ENCODE measurements at places on chromosomes 1 and 21.
A peak's percentile ranks its signal among the peaks of the same experiment; 100 is the strongest.

- DNase-seq = no peak
Observed at GRCh38 chr1:229538945-229539344, 19.6 kb downstream of the ABCB10 start.

GRCh38 chr1:5939271-5940170 lies 52.7 kb downstream of the NPHP4 start:
- DNase-seq = no peak

DNA sequence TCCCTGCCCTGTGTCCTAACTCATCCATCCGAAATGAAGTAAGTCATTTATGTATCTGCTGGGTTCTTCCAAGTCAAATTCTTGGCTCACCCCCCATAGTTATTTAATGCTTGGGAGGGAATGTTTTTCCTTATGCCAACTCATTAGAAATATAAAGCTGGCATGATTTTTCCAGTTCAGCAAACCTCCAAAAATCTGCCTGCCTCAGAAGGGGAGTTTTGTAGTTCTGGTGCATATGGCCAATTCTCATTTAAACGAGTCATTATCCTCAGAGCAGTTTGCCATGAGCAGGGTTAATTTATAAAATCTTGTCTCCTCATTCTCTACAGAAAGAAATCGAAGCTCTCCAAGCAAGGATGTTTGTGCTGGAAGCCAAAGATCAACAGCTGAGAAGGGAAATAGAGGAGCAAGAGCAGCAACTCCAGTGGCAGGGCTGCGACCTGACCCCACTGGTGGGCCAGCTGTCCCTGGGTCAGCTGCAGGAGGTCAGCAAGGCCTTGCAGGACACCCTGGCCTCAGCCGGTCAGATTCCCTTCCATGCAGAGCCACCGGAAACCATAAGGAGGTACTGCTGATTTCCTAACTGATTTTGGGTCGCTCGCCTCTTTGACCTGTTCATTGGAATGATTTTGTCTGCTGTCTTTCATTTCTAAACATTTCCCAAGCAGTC lies 144.1 kb downstream of the DISC1 start:
- no peak for DNase-seq

- no peak for DNase-seq
Observed at GRCh38 chr1:6770751-6771440, 14.4 kb upstream of the CAMTA1 start.

DNA sequence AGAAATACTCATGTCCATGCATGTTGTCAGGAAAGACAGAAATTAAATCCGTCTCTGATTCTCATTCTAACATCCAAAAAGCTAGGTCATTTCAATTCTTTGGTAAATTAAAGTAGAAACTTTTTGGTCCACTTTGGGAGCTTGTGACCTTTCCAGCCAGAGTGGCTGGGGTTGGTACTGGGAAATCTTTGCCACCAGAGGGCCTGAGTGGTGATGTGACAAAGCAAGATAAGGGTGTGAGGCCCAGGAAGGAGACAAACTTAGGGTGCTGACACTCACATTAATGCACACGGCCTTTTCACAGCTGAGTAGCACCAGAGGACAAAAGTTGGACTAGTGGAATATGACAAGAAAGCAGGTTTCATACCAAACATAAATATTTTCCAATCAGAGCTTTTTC lies 144.3 kb downstream of the DNM3 start:
- DNase-seq = no peak

- DNase-seq = no peak
Observed at GRCh38 chr1:183638649-183639387, 3.2 kb upstream of the ARPC5 start.

DNA sequence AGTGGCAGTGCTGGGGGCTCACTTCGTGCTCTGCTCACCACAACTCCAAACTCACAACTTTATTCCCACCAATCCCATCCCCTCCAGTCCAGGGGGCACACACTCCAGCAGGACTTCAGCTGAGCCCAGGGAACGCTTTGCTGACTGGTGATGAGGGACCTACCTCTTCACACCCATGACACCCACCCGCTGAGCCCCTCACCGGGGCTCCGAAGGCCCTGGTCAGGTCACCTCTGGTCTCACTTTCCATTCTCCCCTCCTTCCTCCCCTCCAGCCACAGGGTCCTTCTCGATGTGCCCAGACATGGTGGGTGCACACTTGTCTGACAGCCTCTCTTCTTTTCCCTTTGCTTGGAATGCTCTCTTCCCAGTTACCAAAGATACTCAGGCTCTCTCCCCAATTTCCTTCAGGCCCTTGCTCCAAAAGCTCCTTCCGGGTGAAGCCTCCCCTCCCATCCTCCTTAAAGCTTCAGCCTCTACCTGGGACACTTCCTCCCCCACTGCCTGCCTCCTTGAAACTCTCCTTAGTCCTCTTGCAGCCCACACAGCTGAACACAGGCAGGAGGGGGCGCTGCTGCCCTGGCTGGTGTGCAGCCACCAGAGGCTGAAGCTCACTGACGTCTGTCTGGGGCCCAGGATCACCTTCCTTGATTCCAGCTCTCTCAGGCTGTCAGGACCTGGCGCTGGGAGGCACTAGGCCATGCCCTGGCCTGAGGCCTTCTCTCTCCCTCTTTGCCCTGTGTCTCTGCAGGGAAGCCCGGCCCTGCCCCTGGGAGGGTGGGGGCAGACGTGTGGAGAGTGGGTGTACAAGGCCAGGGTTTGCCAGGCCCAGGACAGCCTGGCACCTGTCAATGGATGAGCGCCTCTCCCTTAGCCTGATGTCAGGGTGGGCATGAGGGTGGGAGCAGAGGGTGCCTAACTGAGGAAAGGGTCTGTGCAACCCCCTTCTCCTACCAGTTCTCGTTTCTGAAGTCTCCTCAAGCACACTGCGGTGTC lies 1.6 kb downstream of the KCNE1 start:
- DNase-seq = peak; percentile 91

GRCh38 chr1:46682064-46682463 lies 10.4 kb downstream of the TEX38 start:
- DNase-seq = no peak

GRCh38 chr1:162632217-162632666 lies at the start of gene DDR2:
DDR2 (plus strand) TSS chr1:162632464; CDS start chr1:162719064, 86,600 bp downstream.
- peak; percentile 85 for DNase-seq

GRCh38 chr1:108502624-108503023 lies 52.5 kb downstream of the NBPF6 start:
- DNase-seq = no peak

- DNase-seq = no peak
Observed at GRCh38 chr1:111602974-111603373, 16.6 kb upstream of the RAP1A start.

GRCh38 chr1:150072959-150073358 lies 5.4 kb downstream of the VPS45 start:
- DNase-seq = no peak

GRCh38 chr1:213003256-213003655 lies 12.4 kb downstream of the ANGEL2 start:
- no peak for DNase-seq

- peak; percentile 88 for DNase-seq
Observed at GRCh38 chr1:23838401-23838866, 13.2 kb upstream of the HMGCL start.

DNA sequence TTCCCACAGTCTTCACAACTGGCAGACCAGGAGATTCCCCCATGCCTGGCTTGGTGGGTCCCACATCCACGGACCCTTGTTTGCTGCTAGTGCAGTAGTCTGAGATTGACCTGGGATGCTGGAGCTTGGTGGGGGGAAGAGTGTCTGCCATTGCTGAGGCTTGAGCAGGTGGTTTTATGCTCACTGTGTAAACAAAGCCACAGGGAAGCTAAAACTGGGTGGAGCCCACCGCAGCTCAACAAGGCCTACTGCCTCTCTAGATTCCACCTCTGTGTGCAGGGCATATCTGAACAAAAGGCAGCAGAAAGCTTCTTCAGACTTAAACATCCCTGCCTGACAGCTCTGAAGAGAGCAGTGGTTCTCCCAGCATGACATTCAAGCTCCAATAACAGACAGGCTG lies 177.3 kb upstream of the ETV3 start:
- DNase-seq = no peak

- DNase-seq = no peak
Observed at GRCh38 chr1:101603726-101604125, 366.9 kb downstream of the S1PR1 start.

- no peak for DNase-seq
Observed at GRCh38 chr1:106620521-106620954, 435.9 kb upstream of the PRMT6 start.

- DNase-seq = no peak
Observed at GRCh38 chr1:52533713-52534112, 19.2 kb downstream of the TUT4 start.

DNA sequence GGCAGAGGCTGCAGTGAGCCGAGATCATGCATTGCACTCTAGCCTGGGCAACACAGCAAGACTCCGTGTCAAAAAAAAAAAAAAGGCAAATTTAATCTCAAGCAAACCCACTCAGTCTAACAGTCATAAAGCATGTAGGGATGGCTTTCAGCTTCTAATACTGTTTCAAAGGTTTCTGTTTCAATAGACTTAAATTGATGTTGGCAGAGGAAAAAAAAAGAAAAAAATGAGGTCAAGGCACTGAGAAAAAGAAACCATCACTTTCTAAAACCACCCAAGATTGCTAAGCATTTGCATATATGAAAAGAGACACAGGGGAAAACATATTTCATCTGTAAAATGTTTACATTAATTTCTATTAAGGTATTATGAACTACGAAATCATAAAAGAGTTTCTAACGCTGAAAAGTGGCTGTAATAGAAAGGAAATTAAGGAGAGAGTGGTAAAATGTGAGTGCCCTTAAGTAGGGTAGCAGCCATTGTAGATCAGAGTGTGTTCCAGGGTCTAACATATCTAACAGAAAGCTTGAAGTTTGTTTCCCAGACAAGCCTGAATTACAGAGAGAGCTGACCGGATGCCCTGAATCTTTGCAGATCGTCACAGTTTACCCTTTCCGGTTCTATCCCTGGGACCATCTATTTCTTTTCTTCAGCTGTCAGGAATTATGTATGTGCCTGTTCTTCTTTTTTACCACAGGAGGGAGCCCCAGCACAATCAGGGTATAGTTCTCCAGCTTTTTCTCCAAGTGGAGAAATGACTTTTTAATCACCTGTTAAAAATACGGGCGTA lies 70.0 kb downstream of the PLD5 start:
- no peak for DNase-seq

- DNase-seq = no peak
Observed at GRCh38 chr1:117793413-117793812, 136.0 kb downstream of the GDAP2 start.

DNA sequence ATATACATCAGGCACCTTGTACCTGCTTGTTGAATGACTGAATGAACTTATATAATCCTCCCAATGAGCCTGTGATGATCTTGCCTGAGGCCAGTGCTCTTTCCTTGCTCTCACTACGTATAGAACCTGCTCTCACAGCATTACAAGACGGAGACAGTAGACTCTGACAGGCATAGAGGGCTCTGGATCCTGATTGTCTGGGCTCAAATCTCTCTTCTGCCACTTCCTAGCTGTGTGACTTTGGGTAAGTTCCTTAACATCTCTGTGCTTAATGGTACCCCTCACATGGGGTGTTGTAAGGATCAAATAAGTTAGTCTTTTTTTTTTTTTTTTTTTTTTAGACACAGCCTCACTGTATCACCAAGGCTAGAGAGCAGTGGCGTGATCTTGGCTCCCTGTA lies 4.2 kb upstream of the MAN1C1 start:
- no peak for DNase-seq

GRCh38 chr1:235882816-235883215 lies 16.1 kb upstream of the LYST start:
- no peak for DNase-seq

DNA sequence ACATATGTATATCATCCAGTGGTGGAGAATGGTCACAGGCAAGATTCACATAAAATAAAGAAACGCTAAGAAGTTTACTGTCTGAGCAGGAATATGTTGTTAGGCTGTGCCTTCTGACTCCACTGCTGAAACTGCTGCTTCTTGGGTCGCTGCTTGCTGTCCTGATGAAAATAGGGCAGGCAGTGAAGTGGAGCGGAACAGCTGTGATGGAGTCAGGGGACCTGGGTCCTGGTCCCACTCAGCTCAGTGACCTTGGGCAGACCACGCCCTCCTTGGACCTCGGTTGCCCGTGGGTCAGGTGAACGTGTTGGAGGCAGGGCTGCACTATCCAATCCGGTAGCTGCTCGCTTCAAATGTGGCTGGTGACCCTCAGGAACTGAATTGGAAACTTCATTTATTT lies 33.4 kb upstream of the IFFO2 start:
- DNase-seq = no peak

DNA sequence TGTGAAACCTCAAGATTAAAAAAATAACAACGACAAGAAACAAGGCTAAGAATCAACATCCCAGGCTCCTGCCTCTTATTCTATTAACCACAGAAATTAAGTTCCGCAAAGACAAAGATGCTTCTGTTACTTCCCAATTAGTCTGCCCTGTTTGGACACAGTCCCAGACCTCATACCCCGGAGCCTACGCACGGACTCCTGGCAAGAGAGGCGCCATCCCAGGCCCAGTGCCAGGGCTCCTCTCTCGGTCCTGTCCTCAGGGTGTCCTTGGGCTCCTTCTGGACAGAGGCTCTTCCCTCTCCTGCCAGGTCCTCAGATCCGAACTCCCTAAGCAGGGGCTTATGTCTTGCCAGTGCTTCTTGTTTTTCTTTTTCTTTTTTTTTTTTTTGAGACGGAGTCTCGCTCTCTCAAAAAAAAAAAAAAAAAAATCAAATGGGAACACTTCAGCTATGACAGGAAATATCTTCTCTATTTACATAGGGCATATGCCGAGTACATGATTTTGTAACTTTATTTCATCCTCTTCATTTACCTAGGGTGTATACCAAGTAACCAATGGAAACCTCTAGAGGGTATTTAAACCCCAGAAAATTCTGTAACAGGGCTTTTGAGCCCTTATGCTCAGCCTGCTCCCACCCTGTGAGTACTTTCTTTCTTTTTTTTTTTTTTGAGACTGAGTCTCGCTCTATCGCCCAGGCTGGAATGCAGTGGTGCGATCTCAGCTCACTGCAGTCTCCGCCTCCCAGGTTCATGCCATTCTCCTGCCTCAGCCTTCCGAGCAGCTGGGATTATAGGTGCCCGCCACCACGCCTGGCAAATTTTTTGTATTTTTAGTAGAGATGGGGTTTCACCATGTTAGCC lies 11.7 kb upstream of the ENO1 start:
- peak; percentile 97 for DNase-seq

DNA sequence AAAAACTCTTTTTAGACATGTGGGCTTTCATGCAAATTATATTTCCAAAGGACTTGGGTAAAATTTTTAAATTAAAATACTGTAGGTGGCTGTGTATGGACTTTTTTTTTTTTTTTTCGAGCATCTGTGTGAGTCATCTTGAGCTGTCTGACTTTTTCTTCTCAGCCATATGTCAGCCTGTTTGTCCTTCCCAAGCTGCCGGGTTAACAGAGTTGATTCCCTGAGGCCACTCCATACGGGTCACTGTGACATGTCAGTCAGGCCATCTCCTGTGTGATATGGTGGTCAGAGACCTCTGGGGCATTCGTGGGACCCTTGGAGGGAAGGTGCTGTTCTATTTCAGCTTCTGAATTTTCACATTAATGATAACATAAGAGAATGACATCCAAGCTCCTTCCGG lies 148.3 kb downstream of the KCNJ6 start:
- DNase-seq = no peak

DNA sequence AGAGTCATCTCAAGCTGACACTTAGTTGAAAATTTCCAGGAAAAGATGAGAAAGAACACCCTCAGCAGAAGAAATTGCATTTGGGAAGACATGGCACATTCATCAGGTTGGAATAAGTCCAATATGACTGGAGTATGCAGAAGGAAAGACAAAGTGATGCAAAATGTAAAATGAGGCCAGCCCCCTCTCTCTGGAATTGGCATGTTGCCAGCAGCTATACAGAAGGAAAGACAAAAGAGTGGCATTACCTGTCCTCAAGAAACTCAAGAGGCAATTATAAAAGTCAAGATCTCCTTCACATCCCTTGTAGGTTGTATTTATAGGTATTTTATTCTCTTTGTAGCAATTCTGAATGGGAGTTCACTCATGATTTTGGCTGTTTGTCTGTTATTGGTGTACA lies 426.3 kb downstream of the AGBL4 start:
- no peak for DNase-seq
